Heart left ventricle (tissue), 16 donors: ENCODE measurements at places on chromosomes 6 and 20.

DNA sequence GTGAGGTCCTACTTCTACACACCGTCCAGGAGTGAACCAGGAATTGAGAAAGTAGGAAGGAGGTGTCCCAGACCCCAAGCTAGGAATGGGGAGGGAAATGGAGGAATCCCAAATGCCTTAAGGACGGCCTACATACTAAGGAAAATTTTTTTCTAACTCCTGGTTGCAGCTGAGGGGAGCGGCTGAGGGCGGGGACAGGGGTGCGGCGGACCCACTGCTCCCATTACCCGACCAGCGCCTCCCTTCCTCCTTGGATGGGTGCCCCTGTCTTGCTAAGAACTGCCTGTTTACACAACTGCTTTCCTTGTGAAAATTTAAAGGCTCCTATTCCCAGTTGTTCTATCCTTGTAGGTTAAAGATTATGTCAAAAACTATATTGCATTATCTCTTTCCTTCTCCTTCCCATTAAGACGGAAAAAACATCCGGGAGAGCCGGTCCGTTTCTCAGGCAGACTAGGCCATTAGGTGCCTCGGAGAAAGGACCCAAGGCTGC lies 699 bp upstream of the HSPA1B start:
- peak; percentile 91 for DNase-seq

GRCh38 chr6:12289933-12290820 lies at the start of gene EDN1:
TSS of gene EDN1 (plus strand) at chr6:12290361. CDS start at chr6:12290630, 269 bp downstream.
- DNase-seq: peak; percentile 80

GRCh38 chr6:113953346-113953745 lies 17.6 kb downstream of the HDAC2 start:
- DNase-seq: no peak

- DNase-seq: no peak
These were observed 84.8 kb upstream of the PLEKHG1 start for GRCh38 chr6:150514806-150515380.

DNA sequence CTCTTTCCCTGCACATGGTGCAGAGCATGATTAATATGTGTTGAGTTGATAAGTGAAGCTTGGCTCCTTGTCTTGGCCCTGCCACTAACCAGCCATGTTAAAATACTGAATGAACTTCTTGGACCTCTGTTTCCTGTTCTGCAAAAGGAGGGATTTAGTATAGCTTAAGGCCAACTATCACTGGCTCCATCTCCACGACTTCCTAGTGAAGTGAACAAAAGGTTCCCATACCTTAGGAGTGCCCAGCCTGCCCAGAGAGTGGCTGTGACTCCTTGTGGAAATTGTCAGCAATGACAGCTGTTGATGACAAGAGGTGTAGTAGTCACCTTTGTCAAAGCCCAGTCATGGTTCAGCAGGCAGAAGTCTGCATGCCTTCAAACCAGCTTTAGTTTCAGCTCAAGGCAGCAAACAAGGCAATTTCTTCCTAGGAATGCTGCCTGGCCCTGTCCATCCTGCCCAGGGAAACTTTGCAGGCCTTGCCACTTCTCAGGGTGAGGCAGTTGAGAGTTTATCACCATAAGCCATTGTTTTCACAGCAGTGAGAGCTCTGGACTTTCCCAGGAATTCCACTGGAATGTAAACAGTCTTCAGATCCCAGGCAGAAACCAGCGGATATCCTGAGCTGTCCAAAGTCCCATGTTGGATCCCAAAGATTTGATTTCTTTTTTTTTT lies 169.7 kb upstream of the TNFAIP3 start:
- DNase-seq: no peak

DNA sequence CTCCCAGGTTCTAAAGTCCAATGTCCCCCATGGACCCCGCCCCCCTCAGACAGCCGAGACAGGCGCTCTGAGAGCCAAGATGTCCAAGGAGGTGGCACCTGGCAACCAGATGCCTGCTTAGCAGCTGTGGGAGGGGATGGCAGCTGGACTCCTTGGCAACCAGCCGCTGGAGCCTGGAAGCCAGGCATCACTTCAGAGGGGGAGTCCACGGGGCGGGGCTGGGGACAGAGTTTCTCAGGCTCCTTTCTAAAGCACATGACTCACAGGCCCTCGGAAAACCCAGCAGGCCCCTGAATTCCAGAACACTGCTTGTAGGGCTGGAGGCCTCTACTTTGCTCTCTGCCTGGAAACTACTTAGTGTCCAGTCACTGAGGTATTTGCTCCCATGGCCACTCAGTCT lies 51.5 kb downstream of the PREX1 start:
- DNase-seq: no peak

- peak; percentile 51 for DNase-seq
These were observed 250.9 kb upstream of the RREB1 start for GRCh38 chr6:6856538-6857523.

DNA sequence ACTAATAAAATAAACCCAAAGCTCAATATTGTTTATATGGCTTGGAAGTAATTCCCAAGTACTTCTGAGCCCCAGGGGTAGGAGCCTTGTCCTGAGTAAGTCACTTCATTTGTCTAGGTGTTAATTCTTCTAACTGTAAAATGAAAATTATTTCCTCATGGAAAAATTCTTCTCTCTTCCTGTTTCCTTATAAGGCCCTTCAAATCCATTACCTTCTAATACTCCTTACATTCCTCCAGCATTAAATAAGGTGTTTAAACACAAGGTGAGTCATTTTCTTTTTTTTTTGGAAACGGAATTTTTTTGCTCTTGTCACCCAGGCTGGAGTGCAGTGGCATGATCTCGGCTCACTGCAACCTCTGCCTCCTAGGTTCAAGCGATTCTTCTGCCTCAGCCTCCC lies 41.9 kb downstream of the PRR18 start:
- DNase-seq: no peak

- DNase-seq: no peak
These were observed 167.9 kb upstream of the CITED2 start for GRCh38 chr6:139542351-139542750.

DNA sequence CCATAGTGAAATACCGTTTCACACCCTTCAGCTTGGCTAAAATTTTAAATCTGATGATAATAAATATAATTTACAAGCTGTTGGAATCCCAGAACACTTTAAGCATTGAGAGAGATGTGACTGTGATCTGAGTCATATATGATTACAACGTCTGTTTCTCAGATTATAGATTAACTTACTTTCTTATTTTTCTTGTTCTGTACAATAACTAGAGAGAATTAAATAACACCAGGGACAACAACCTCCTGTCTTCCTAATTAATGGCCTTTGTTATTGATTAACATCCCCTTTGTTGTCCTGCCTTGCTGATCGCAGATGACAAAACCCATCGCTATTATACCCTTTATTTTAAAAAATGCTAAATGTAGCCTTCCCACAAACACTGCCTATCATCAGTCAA lies 87.8 kb upstream of the EZR start:
- no peak for DNase-seq

- DNase-seq: no peak
These were observed 9.2 kb upstream of the RPS21 start for GRCh38 chr20:62377615-62378178.

GRCh38 chr6:96899451-96899998 lies 1.8 kb upstream of the NDUFAF4 start:
- no peak for DNase-seq

DNA sequence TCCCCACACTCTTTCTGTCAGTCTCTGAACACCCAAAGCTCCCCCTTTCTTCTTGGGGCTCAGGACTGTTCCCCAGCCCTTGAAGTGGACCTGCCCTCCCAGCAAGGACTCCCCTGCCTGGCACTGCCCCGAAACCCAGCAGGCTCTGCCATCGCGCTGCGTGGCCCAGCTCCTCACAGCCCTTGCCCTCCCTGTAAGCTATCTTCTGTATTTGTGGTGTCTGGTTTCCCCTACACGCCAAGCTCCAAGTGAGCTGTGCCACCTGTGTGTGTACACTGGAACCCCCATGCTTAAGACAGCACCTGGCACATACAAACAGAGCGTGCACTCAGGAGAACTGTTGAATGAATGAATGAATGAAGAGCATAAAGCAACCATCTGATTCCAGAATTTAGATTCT lies 57.7 kb downstream of the TMEM242 start:
- no peak for DNase-seq

- DNase-seq: no peak
These were observed 90.4 kb downstream of the CARMIL1 start for GRCh38 chr6:25369433-25370177.

GRCh38 chr6:131083687-131084086 lies 20.6 kb upstream of the EPB41L2 start:
- DNase-seq: no peak

DNA sequence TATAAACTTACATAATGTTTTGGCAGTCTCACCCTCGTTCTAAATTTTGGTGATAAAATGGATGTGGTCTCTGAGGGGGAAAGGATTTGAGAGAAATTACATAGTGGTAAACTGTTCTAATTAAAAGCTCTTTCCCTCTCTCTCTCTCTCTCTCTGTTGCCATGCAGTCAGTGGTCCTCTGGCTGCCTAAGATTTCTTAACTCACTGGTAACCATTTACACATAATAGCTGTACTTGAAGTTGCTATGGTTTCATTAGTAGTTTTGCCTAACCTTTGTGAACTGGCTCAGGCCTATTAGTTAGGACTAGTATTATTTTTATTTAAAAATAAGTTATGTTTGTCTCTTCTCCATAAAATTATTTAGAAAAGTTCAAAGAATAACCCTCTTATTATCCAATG lies 42.0 kb downstream of the MAPK14 start:
- no peak for DNase-seq

DNA sequence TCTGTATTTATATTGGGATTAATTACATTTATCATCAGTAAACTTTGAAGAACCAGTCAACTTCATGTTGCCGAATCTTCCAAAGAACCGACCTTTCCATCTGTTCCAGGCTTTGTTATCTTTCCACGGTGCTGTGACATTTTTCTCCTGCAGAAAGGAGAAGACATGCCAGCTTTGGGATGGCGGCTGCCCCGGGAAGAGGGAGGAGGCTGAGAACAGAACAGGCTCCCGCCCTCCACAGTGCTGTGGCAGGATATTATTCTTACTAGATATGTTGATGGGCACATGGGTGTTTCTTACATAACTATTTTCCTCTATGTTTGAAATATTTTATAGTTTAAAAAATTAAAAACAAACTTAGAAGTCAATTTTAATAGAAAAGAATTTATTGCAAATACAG lies 44.9 kb downstream of the GINS1 start:
- no peak for DNase-seq

GRCh38 chr20:45337367-45338120 lies 10.7 kb downstream of the SDC4 start:
- peak; percentile 84 for DNase-seq

DNA sequence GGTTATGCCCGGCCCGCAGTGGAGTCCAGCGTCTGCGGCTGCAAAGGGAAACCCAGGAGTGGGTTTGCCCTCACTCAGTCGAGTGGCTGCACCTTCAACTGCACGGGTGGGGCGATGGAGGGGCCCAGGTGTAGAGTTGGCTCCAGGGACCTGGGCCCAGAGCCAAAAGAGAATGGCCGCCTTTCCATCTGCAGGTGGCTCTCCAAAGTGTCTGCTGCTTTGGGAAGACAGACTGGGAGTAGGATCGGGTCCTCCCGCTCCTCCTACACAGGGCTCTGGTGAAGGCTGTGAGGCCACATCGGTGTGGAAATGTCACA lies 80.1 kb downstream of the PTPN1 start:
- DNase-seq: no peak

- no peak for DNase-seq
These were observed 31.9 kb upstream of the ZNF831 start for GRCh38 chr20:59131551-59132285.

- no peak for DNase-seq
These were observed 12.5 kb downstream of the TRIM26 start for GRCh38 chr6:30200551-30201281.

GRCh38 chr6:56750686-56751085 lies 108.0 kb upstream of the DST start:
- no peak for DNase-seq

GRCh38 chr20:61135968-61136367 lies 116.1 kb upstream of the CDH4 start:
- DNase-seq: no peak

GRCh38 chr6:109008054-109008453 lies 86.6 kb downstream of the SESN1 start:
- DNase-seq: no peak

DNA sequence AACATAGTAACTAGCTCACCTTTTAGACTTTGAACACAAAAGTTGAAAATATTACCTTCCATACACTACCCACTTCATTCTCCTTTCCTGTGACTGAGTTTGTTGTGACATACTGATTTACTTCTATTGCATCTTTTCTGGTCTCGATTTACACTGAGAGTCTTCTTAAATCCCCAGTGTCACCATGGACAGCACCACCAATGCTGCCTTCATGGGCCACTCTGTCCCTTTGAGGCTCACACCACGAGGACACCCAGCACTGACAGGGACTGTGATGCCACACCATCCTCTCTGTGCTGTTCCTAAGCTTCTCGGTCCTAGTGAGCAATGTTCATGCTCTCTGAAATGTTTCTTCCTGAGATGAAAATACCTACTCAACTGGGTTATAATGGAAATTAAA lies 337.1 kb upstream of the IRAK1BP1 start:
- DNase-seq: no peak

DNA sequence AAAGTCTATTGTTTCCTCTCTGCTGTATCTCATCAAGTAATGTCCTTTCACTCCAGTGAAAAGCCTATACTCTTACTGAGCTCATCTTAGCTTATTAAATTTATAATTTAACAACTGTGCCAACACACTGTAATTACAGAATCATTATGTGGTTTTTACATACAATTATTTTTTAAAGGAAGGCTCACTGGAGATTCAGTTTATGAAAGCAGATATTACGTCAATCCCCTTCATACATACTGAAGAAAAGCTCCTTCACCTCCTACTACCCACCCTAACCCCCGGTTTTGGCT lies 28.1 kb downstream of the ARHGAP18 start:
- DNase-seq: no peak

DNA sequence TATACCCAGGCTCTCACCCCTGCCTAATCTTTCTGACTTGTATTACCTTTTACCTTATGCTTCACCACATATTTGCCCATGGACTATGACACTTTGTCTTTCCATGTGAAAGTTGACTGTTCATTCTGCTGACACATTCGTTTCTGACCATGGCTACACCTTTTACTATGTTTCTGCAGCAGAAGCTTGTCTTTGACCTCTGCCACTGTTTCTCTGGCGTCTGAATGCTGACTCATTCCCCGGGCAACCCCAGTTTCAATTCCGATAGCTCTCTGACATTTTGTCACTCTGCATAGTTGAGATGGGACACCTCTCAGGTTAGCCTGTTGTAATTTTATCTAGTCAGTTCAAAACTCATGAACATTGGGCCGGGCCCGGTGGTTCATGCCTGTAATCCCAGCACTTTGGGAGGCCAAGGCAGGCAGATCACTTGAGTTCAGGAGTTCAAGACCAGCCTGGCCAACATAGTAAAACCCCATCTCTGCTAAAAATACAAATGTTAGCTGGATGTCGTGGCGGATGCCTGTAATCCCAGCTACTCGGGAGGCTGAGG lies 50.7 kb downstream of the SLC26A8 start:
- DNase-seq: no peak

DNA sequence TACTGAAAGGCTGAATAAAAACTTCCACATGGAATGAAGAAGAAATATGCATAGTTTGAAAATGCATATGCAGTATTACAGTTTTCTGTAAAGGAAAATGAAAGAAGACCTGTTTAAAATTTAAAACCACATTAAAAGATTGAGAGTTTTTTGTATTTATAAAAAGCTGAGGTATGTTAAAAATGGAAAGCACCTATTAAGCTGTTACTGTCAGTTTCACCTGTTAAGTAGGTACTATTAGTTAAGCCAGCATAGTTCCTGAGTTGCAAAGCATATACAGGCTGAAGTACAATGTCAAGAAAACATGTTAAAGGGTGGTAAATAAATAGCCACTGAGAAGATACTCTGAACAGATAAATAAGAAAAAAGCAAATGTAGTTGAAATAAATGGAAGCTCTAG lies 69.9 kb downstream of the ATXN1 start:
- DNase-seq: no peak
